Cerebellar nuclear complex (tissue), 1 donor: ENCODE measurements at places on chromosomes 4 and X.

DNA sequence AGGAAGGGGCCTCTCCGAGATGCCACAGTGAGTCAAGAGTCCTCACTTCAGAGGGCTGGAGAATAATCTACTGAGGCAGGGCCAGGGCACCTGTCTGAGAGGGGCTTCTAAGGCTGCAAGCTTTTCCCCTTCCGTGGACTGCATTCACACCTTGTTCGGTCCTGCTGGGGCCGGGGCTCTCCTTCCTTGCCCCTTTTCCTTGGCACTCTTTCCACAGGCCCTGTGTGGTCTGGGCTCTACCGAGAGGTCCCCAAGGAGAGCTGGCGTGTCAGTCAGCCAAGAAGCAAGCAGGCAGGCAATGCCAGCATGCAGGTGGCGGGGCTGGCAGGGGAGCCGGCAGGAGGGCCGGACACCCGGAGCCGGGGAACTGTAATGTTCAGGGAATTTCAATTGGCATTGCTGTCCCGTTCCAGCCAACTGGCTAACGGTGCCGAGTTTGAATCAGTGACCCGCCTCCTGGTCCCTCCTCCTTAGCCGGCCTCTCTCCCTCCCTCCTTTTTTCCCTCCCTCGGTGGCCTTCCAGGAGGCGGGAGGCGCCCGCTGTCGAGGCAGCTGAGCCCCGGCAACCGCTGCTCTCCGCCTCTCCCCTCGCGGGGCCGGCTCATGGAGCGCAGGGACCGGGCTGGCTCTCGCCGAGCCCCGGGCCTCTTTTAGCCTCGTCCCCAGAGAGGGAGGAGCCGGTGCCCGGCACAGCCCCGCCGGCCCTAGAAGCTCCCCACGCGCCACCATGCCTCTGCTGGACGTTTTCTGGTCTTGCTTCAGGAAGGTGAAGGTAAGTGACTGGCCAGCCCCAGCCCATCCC is at the start of gene STARD8:
STARD8 (plus strand) TSS at position 511 of the 802 bp plus-strand sequence; CDS start at position 728, 217 bp downstream.
- no peak for DNase-seq

DNA sequence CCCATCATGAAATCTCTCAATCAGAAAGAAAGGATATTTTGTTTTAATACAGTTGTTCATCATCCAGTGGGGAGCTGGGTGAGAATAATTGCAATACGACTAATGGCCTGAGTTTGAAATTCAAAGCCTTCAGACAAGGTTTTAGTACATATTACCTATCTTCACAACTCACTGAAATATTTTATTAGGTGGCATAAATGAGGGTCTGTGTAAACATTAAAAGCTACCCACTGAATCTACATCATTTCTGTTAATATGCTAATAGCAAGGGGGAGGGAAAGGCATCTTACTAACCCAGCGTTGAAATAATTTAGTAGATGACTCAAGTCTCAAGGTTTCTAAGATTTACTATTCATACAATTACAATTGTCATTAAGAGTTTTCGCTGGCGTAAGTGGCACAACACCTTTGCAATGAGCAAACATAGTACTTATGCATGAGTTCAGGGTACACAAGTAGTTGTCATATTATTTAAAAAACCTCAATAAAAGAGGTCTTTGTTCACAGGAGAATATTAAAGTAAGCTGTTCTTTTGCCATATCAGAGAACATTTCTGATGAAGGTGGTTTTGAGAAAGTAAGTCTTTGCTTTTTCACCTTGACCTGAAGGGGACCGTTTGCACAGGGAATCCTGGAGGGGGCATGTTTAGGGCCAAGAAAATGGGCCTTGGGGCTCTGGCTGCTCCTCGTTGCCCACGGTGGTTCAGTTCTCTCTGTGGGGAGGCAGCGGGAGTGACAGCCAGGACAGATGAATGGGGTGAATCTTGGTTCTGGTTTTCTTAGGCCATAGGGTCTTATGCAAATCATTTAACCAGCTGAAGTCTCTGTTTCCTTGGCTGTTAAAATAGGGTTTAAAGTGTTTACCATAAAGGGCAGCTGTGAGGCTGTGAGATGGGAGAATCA is 4.5 kb upstream of the RHOH start:
- no peak for DNase-seq

DNA sequence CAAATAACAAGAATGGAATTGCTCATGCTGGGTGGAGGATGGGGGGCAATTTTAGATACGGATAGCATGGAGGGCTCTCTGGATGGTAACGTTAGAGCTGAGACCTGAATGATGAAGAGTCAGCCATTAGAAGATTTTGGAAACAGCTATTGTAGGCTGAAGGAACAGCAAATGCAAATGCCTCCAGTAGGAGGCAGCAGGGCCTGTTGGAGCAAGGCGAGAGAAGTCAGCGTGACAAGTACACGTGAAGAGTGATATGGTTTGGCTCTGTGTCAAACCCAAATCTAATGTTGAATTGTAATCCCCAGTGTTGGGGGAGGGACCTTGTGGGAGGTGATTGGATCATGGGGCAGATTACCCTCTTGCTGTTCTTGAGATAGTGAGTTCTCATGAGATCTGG is 59.3 kb upstream of the SOD3 start:
- no peak for DNase-seq

GRCh38 chr4:127881563-127881864 is 821 bp downstream of the PLK4 start:
- DNase-seq: no peak

DNA sequence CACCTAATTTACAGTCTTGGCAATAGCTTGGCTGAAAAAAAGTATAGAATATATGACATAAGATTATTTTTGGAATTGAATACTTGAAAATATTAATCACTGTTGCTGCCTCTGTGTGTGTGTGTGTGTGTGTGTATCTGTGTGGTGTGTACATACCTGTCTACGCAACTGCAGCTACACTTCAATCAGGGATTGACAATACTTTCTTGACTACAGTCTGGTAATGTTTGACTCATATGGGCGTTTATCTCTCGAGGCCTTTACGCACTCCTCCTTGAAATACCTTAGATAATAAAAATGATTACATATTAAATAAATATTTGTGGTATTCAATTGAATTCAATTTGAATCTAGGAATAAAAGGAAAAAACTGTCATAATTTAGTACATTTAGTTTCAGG is 565.2 kb downstream of the PCDH18 start:
- no peak for DNase-seq

GRCh38 chr4:120156120-120156718 is 89.6 kb upstream of the MAD2L1 start:
- no peak for DNase-seq

GRCh38 chrX:129876771-129877305 is 29.1 kb upstream of the UTP14A start:
- no peak for DNase-seq

DNA sequence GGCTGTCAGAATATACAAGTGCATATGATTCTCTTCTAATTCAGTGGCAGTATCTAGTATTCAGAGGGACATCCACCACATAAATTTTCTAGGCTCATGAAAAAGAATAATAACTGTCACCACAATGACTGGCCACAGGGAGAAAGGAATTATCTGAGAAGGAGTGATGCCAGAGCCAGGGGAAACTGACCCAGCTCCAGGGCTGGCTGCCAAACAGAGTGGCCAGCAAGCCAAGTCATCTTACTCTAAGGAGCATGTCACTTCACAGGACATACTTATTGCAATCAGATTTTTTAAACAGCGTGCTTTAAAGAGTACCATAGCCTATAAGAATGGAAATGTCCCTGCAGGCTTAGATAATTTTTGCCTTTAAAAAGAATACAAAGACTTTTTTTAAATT is 5.8 kb upstream of the SEPTIN11 start:
- DNase-seq: peak; percentile 39

DNA sequence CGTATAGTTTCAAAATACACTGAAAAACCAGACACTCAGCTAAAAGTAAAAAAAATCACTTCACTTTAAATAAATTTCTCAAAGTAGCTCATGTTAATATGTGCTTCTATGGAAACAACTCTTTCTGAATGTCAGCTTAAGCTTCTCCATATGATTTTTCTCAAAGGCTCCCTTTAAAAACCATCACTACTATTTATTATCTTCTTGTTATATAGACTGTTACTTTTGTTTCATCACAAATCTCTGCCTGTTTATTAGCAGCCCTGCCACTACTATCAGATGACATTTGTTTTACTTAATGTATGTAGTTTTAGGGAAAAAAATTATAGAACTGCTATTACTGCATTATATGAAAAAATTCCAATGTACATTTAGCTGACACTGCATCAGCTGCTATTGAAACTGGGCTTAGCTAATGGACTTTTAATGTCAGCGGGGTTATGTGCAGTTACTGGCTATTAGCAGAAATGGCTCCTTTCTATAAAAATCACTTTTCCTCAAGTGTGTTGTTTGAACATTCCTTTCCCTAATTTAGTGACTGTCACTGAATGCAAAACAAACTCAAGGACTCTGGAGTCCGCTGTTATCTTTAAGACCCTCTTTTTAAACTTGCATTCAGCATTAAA is 10.8 kb downstream of the UNC5C start:
- DNase-seq: no peak

DNA sequence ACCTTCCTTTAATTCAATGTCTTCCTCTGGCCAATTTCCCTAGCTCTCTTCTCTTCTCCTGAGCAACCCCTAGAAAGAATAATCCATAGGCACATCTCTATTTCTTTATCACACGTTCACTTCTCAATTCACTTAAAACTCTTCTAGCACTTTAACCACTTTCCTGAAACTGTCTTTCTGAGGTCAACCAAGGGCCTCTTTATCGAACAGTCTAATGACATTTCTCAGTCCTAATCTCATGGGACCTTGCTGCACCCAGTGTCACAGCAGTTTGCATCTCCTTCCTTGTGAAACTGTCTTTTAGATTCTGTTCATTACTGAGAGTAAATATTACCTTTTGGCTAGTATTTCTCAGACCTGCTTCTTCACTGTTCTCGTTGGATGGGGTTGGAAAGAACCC is 285.3 kb upstream of the RASGEF1B start:
- no peak for DNase-seq

GRCh38 chr4:60944060-60944459 is 256.1 kb upstream of the ADGRL3 start:
- no peak for DNase-seq

GRCh38 chrX:14607446-14607985 is 78.2 kb downstream of the GLRA2 start:
- DNase-seq: no peak

DNA sequence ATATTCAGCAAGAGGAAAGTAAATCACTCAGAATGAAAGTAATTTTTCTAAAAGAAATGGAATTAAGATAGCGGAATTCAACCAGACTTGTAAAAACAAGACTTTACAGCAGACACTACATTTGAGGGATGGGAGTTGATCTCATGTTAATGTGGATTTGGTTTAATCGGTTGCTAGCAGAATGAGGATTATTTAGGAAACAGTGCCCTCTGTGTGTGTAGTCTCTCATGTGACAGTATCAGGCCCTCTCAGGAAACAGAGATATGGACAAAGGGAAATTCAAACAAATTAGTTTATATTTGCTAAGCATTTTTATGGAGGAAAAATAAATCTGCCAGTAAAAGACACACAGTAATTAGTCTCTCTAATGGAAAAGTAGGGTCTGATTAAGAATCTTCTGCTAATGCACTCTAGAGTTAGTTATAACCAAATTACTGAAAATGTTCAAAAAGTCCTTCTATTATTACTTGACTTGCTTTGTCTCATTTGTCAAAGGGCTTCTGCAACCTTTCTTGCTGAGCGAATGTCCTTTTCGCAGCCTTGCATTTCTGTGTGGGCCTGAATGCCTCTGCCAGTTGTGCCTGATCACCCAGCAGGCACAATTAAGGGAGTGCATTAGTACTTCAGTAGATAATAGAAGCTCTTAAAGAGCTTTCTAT is 1282.3 kb upstream of the TENM3 start:
- no peak for DNase-seq

DNA sequence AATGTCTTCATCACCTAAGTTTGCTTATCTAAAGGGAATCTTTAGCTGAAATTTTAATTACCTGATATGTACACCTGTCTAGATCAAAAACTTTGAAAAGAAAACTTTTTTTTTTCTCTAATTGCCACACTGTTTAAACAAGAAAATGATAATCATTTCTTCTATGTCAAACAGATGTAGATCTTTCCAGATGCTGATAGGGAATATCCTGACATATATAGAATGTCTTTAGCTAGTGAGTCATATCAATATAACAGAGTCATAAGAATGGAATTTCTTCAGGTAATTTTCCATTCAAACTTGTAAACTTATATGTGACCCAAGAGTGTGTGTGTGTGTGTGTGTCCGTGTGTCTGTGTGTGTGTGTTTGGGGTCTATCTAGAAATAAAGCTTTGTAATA is 271.9 kb downstream of the GPM6A start:
- no peak for DNase-seq

GRCh38 chrX:97328853-97329390 is 445.2 kb downstream of the RPA4 start:
- no peak for DNase-seq

DNA sequence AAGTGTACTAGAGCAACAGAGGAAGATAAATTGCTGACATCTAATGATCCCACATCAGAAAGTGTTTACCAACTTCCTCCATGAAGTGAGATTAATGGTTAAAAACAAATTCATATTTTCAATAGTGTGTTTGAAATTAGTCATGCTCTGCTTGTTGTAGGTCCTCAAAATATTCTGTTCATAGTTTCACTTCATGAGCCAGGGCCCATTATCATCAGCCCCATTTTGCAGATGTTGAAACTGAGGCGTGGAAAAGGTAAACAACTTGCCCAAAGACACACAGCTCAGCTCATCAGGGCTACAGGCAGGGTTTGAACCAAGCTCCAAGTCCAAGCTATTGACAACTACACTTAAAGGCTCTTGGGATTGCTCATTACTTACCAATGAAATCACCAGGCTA is 103.5 kb upstream of the PPARGC1A start:
- no peak for DNase-seq

DNA sequence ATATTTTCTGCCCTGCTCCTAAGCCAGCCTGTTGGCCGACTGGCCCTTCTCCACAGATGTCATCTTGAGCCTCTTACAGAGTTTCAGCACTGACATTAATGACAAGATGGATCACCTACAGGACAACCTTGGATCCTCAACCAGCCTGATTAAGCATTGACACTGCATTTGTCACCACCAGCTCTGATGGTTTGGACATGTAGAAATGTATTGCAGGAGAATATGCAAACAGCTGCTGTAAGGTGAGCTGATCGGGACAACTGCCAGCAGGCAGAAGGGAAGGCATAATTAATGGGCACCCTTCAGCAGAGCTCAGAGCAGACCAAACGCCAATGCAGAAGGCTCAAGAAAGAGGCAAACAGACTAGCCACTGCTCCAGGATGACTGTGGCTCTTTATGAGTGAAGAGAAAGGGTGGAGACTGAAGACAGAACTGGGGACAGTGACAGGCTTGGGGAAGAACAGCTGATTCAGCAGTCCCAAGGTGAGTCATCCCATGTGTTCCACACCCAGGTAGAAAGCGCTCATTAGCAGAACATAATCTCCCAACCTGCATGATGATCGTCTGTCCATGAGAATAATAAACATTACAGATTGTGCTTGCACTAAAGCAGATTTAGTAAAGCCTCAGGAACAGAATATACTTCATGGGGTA is 6.7 kb downstream of the CORIN start:
- no peak for DNase-seq

GRCh38 chrX:21756785-21757529 is 959 bp downstream of the SMPX start:
- no peak for DNase-seq

GRCh38 chr4:177444911-177445736 is 2.9 kb upstream of the AGA start:
- DNase-seq: no peak

- no peak for DNase-seq
These were observed 86.7 kb upstream of the MAGEA4 start for GRCh38 chrX:151825925-151826485.

- DNase-seq: no peak
These were observed 629.0 kb upstream of the ZFP42 start for GRCh38 chr4:187366530-187366929.

- no peak for DNase-seq
These were observed 217.1 kb upstream of the LDB2 start for GRCh38 chr4:17115583-17115982.
